Smooth muscle cell of the pulmonary artery (primary cell): ENCODE measurements at places on chromosomes 2 and 18. TPM values are rescaled to one million over a fixed set of nuclear protein-coding genes. Genes with fewer than 3 reads are reported as not detected.

Gene VWC2L
- total RNA-seq: not detected in 2 replicates

Gene GKN2
- not detected in 2 replicates for total RNA-seq

Gene PHLPP1
- 4.4 and 5.8 TPM in 2 replicates for total RNA-seq

Gene HS1BP3
- 29.2 and 34.1 TPM in 2 replicates for total RNA-seq

Gene UGT1A4
- total RNA-seq: not detected in 2 replicates

Gene TFCP2L1
- under 0.01 TPM in 1 of 2 replicates, not detected in the other for total RNA-seq
